ENCODE measurements at places on chromosomes 5 and 9. TPM values are rescaled to one million over a fixed set of nuclear protein-coding genes. Genes with fewer than 3 reads are reported as not detected.
A peak's percentile ranks its signal among the peaks of the same experiment; 100 is the strongest.

DNA sequence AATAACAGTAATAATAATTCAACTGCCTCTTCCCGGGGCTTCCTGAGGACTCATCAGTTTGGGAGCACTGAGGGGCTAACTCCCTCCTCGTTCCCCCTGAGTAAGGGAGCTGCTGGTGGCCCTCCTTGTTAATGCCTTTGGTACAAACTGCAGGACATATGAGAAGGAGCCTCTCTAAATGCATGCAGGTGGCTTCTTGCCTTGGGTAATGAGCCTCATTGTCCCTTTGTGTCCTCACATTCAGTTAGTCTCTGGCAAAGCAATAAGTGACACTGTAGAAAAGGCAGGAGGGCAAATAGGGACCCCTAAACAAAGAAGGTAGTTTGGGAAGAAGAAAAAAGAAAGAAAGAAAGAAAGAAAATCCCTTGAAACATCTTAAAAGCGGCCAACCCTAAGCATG, 95.4 kb upstream of the ERCC6L2 start:
- peaks cover 19% of the 10 kb centered on the region for H3K27me3 ChIP-seq
- no peak overlapping the region for H3K27ac ChIP-seq
- no peaks in the 10 kb centered on the region for H3K4me1 ChIP-seq
- no peak for DNase-seq
- H3K4me3 ChIP-seq = no peak overlapping the region

- peak overlapping the region; percentile 90 for H3K27ac ChIP-seq
- peak overlapping the region; percentile 67 for H3K4me3 ChIP-seq
- H3K36me3 ChIP-seq = peaks cover 3% of the 10 kb centered on the region
- no peak for DNase-seq
- peaks cover 68% of the 10 kb centered on the region for H3K4me1 ChIP-seq
Observed at GRCh38 chr5:160507221-160507721, 85.6 kb downstream of the PTTG1 start.

GRCh38 chr5:102795526-102795925, 40.4 kb downstream of the PAM start:
- peaks cover 46% of the 10 kb centered on the region for H3K4me1 ChIP-seq
- no peak for DNase-seq
- no peak overlapping the region for H3K4me3 ChIP-seq
- H3K36me3 ChIP-seq = no peaks in the 10 kb centered on the region
- no peaks in the 10 kb centered on the region for H3K27me3 ChIP-seq
- H3K27ac ChIP-seq = no peak overlapping the region

- peaks cover 3% of the 10 kb centered on the region for H3K36me3 ChIP-seq
- H3K4me3 ChIP-seq = no peak overlapping the region
- DNase-seq = no peak
- peaks cover 4% of the 10 kb centered on the region for H3K27me3 ChIP-seq
- H3K4me1 ChIP-seq = no peaks in the 10 kb centered on the region
- no peak overlapping the region for H3K27ac ChIP-seq
Observed at GRCh38 chr5:79529110-79529509, 15.2 kb upstream of the HOMER1 start.

DNA sequence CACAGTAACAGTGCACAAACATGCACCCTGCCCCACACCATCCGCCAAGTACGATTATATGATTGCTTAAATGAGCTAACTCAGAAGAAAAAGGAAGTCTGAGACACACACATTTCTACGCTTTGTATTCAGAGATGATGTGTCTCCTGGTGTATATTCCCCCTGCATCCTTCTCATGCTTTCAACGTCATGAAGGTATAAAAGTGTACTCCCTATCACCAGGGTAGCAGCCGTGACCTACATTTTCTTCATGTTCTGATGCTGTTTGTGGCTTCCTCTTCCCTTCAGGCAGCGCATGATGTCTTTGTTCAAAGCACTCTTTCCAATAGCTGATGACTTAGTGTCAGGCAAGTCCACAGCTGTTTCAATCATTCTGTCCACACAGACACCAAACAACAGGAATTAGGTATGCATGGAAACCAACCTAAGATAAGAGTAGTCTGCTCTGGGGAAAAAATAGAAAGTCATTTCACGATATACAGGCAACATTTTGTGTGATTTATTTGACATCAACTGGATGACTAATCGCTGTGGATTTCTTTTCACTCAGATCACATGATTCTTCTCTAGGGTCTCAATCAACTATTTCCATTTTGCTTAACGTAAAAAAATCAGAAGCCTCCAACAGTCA, 269.4 kb upstream of the PTGER4 start:
- peak overlapping the region; percentile 95 for H3K27ac ChIP-seq
- H3K36me3 ChIP-seq = peaks cover 12% of the 10 kb centered on the region
- H3K4me3 ChIP-seq = peak overlapping the region; percentile 72
- DNase-seq = peak; percentile 76
- H3K4me1 ChIP-seq = peaks cover 70% of the 10 kb centered on the region

The STING1 gene
- 213 TPM for total RNA-seq

- H3K27me3 ChIP-seq = peaks cover 9% of the 10 kb centered on the region
- H3K27ac ChIP-seq = no peak overlapping the region
- peaks cover 6% of the 10 kb centered on the region for H3K4me1 ChIP-seq
- no peaks in the 10 kb centered on the region for H3K36me3 ChIP-seq
- no peak for DNase-seq
Observed at GRCh38 chr9:136977649-136978072, 357 bp downstream of the PTGDS start.

The CDK5RAP2 gene
- 60.3 TPM for total RNA-seq

DNA sequence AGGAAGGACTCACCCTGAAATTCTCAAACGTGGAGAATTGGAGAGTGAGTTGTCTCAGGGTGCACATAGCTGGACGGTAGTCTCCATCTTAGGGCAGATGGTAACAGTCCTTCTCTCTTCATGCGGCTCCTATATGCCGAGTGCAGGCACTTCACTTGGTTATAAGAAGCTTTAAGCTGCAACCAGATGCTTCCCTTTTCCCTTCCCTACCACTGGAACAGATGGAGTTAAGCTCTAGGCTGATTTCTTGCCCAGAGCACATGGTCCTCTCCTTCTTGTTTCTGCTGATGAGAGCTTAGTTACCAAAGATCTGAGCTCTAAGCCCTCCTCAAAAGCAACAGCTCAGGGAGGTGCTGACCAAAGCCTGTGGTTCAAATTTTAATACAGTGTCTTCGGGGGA, 355.7 kb downstream of the ARHGEF28 start:
- no peak overlapping the region for H3K27ac ChIP-seq
- no peaks in the 10 kb centered on the region for H3K36me3 ChIP-seq
- no peak overlapping the region for H3K4me3 ChIP-seq
- no peaks in the 10 kb centered on the region for H3K4me1 ChIP-seq
- H3K27me3 ChIP-seq = peaks cover 2% of the 10 kb centered on the region

GRCh38 chr5:83509540-83509939, 38.0 kb downstream of the VCAN start:
- no peak overlapping the region for H3K4me3 ChIP-seq
- H3K4me1 ChIP-seq = no peaks in the 10 kb centered on the region
- no peaks in the 10 kb centered on the region for H3K36me3 ChIP-seq
- H3K27me3 ChIP-seq = peaks cover 2% of the 10 kb centered on the region
- no peak for DNase-seq

DNA sequence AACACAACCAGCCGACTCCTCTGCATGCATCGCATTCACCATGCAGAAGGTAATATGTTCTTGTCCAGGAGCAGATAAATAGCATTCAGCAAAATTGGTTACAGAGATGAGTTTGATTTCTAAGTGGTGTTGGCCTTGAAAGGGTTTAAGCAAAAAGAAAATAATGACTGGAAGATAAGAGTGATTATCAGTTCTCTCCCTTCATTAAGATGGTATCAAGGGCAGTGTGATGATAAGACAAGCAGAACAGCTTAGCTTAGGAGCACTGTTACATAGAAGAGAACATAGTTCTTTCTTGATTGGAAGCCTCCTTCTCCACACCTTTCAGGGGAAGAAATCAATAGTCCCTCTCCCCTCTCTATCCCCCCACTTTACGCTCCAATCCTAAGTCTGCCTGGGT, 121.5 kb downstream of the GALNT10 start:
- H3K36me3 ChIP-seq = peaks cover 16% of the 10 kb centered on the region
- no peak overlapping the region for H3K4me3 ChIP-seq
- H3K27ac ChIP-seq = no peak overlapping the region
- no peak for DNase-seq
- H3K4me1 ChIP-seq = peaks cover 39% of the 10 kb centered on the region

- no peaks in the 10 kb centered on the region for H3K36me3 ChIP-seq
- no peak for DNase-seq
- no peak overlapping the region for H3K4me3 ChIP-seq
- H3K27me3 ChIP-seq = peaks cover 19% of the 10 kb centered on the region
- no peaks in the 10 kb centered on the region for H3K4me1 ChIP-seq
Observed at GRCh38 chr5:110769000-110769681, 30.3 kb downstream of the SLC25A46 start.

The SLC6A7 gene
- not detected for total RNA-seq

DNA sequence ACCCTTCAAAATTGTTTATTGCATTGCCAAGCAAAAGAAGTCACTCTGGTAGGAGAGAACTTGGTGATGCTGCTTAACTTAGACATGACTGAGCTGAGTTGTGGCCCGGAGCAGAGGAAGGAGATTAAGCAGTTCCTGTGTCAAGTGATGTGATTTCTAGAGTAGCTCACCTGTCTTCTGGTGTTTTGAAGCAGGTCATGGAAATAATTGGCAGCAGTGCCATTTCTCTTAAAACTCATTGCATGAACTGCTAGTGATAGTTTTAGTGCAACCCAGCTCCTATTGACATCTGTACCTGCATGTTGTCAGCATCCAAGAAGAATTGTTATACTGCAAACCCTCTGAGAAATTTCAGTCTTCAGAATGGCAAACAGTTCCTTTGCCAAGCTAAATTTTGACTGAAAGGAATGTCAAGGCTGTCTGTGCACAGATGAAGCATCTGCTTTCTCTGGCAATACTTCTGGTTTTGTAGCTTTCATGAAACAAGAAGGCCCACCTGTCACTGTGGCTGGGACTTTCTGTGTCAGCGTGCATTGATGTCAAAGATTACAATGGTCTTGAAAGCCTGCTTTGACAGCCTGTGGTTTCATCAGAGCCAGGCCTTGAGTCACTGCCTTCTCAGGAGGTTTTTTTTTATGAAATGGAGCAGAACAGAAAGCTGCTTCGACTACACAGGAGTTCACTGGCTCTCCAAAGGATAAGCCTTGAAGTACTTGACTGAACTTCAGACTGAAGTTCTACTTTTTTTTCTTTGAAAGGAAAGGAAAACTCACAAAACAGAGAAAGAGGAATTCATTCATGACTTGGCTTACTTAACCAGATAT, 90.6 kb downstream of the RALGPS1 start:
- peaks cover 13% of the 10 kb centered on the region for H3K36me3 ChIP-seq
- peaks cover 47% of the 10 kb centered on the region for H3K4me1 ChIP-seq
- peak; percentile 75 for DNase-seq
- H3K27ac ChIP-seq = peak overlapping the region; percentile 72
- H3K4me3 ChIP-seq = peak overlapping the region; percentile 50

The RNF130 gene
- 7.6 TPM for total RNA-seq

DNA sequence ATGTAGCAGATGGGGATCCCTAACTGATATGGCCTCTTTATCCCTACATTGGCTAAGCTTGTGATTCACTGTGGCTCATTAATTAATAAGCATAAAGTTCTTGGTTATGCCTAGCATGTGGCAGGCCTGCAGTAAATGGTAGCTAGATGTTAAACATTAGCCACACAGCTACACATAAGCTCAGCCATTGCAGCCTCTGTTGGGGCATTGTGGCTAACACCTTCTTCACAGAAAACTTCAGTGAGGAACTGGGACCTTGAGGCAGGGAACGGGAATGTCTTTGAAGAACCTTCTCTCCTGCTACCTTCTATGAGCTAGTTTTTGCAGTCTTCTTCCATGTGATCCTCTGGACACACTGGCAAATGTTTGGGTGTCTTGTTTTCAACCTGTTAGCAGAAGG, 338.2 kb downstream of the NTRK2 start:
- H3K27ac ChIP-seq = no peak overlapping the region
- H3K4me3 ChIP-seq = no peak overlapping the region
- no peaks in the 10 kb centered on the region for H3K4me1 ChIP-seq
- DNase-seq = no peak

GRCh38 chr5:41043109-41043747, 27.9 kb downstream of the MROH2B start:
- no peak overlapping the region for H3K4me3 ChIP-seq
- H3K36me3 ChIP-seq = no peaks in the 10 kb centered on the region
- no peak for DNase-seq
- no peak overlapping the region for H3K27ac ChIP-seq

DNA sequence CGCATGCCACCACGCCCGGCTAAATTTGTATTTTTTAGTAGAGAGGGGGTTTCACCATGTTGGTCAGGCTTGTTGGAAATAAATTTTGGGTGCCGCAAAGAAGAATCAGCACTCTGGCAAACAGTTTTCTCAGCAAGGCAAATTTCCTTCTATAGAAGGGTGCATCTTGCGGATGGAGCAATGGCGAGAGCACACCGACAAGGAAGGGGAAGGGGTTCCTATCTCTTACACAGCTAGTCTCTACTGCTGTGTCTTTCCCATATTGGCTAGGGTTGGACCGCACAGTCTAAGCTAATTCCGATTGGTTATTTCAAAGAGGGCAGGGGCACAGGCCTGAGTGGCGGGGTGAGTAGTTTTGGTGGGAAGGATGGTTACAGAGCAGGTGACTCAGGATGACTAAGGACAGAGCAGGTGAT, 707 bp downstream of the GTF3C5 start:
- H3K27ac ChIP-seq = peak overlapping the region; percentile 97
- H3K36me3 ChIP-seq = peaks cover 14% of the 10 kb centered on the region
- peak overlapping the region; percentile 96 for H3K4me3 ChIP-seq
- H3K4me1 ChIP-seq = peaks cover 54% of the 10 kb centered on the region
- H3K27me3 ChIP-seq = no peaks in the 10 kb centered on the region
- DNase-seq = no peak

- H3K4me3 ChIP-seq = no peak overlapping the region
- DNase-seq = no peak
Observed at GRCh38 chr5:136108180-136108611, 24.4 kb upstream of the SMAD5 start.

DNA sequence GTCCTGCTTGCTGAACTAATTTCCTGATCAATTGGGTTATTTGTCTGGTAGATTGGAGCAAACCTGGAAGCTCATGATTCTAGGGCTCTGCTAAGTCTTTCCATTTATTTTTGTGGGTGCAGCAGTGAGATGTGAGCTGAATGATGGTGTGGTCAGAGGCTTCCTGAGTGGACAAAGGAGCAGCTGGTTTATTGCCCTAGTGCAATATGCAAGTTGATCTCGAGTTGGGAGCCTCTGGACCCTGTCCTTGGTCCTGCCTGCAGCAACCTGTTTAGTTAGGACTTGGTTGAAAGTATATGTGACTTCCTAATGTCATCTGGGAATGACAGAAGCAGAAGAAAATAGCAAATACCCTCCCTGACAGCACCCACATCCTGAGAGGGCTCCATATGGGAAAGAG, 4.2 kb upstream of the UNC5A start:
- H3K4me1 ChIP-seq = peaks cover 8% of the 10 kb centered on the region
- no peaks in the 10 kb centered on the region for H3K36me3 ChIP-seq
- H3K27ac ChIP-seq = no peak overlapping the region

GRCh38 chr9:110949081-110949480, 89.2 kb downstream of the LPAR1 start:
- no peaks in the 10 kb centered on the region for H3K4me1 ChIP-seq
- no peak for DNase-seq
- H3K27ac ChIP-seq = no peak overlapping the region
- H3K27me3 ChIP-seq = no peaks in the 10 kb centered on the region

GRCh38 chr9:34072868-34073590, 24.3 kb upstream of the UBAP2 start:
- no peaks in the 10 kb centered on the region for H3K36me3 ChIP-seq
- H3K4me1 ChIP-seq = peaks cover 5% of the 10 kb centered on the region
- H3K4me3 ChIP-seq = no peak overlapping the region
- H3K27me3 ChIP-seq = no peaks in the 10 kb centered on the region
- no peak for DNase-seq

The CCDC69 gene
- total RNA-seq = 24.3 TPM

Data from activated T-helper 1 cell treated with anti-CD3 and anti-CD28 coated beads, Interleukin-12 subunit alpha, Interleukin-12 subunit beta, Interleukin-2, Interleukin-4 antibody, amounts not matched to agents 30 ng/mL and 10 ng/mL and 1 ng/mL, durations not matched to agents 14 hours and 24 hours and 36 hours (primary cell).